ENCODE measurements at places on chromosomes 3 and 15.

DNA sequence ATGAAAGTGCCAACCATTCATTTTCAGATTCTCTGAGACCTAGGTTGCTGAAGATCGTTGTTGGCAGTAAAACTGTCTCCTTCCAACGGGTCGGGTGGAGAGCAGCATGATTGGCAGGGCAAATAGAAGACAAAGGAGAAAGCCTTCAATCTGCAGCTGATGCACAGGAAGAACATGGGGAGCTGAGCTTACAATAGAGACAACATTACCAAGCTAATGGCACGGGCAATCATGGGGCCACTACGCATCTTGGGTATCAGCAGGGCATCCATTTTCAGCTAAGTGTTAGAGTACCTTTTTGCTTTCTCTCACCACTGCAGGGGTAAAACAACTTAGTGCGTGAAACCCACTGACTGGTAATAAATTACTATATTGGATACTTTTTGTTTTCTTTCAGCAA lies 114.8 kb downstream of the WDR72 start:
- DNase-seq, result no peak

DNA sequence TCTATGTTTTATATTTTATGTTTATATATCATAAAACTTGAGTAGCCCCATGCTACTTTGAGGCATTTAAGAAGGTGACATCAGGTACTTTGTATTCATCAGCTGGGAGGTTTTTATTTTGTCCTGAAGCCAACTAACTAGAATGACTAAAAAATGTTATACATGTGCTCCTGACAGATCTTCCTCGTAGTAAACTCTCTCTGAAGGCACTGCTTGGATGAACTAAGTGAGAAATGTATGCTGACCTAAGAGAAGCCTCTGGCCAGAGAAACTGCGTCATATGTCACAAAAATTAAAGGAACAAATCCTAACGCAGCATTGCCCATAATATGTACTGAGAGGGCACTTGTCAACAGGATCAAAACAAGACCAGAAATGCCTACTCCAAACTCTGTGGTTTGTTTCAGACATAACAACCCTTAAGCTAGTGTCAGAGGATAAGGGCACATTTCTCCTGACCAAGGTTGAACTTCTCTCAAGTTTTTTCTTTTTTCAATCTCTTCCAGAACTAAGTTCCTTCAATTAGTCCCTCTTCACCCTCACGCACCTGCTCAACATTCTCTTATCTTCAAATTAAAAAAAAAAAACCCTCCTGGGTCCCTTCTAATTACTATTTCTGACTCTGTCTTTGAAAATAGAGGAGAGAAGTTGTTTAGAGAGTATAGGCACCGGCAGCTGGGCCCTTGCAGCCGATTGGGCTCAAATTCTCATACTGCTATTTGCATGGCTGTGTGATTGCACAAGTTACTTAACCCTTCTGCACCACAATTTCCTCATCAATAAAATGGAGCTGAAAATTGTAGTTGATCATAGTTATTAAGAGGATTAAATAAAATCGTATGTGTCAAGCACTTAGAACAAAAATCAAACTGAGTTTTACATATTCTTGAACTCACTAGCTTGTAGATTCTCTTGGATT lies 159.0 kb downstream of the FRMD5 start:
- DNase-seq, result no peak

DNA sequence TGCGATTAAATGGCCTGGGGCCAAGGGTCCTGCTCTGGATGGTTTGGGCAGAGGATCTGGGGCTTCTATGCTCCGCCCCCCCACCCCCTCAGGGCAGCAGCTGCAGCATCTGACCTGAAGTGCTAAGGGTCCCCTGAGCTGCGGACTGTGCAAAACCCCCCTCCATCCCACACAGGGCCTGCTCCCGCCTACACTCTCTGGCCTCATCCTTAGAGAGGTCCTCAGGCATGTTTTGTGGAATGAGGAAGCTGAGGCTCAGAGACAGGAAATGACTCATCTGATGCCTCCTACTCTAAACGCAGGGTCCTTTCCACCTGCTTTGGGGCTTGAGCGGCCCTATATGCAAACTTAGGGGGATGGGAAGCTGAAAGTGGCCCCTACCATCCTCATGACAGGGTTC lies 59.5 kb upstream of the CTSH start:
- DNase-seq, result no peak

GRCh38 chr15:78394981-78395616 lies 42.9 kb upstream of the IREB2 start:
- no peak for DNase-seq

DNA sequence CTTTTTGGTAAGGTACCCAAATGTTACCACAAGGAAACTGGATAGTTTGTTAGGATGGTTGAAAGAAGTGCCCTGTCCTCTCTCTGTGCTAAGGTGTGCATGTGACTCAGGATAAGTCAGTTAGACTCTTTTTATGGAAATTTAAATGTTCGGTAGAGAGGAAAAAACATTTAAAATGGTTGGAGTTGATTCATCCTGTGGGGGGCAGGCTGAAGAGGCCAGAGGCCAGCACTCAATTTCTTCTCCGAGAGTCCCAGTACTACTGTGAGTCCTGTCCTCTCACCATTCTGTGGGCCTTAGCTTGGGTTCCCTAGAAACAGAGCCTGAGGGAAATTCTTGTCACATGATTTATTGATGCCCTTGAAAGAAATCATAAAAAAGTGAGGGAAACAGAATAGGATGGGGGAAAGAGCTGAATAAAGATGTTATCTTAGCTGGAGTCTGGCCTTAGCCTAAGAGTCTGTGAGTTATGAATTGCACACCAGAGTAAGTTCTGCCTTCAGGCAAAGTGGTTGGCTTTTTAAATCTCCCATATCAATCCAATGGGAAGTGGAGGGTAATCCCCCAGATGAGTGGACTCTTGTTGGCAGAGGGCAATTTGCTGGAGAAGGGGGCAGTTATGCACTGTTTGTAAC lies 106.5 kb upstream of the GALNT15 start:
- no peak for DNase-seq

DNA sequence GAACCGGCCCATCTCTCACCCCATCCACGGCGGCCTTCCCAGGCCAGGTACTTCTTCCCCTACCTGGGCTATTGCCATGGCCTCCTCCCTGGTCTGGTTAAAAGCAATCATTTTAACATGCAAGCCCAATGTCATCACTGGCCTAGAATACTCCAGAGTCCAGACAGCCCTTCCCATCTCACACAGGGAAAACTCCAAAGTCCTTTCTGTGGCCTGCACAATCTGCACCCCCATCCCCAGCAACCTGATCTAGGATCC lies 45.8 kb upstream of the SLCO2A1 start:
- DNase-seq, result no peak

DNA sequence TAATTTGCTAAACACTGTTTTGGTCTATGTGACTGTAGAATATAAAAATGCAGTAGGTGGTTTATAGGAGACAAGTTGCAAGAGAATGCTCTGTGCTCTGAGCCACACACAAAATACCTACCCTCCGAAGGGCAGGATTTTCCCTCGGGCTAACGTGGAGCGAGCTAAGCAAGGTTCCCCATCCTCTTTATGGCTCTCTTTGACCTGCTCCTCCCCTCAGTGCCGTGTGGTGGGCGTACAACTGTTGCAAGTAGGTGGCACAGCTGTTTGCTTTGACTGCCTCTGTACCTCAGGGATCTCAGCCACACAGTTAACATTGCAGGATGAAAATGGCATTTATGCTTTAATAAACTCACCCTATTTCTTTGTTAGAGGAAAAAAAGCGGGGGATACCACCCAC lies 339.1 kb downstream of the SATB1 start:
- no peak for DNase-seq

- DNase-seq, result no peak
Observed at GRCh38 chr3:160400030-160400701, 716 bp downstream of the SMC4 start.

DNA sequence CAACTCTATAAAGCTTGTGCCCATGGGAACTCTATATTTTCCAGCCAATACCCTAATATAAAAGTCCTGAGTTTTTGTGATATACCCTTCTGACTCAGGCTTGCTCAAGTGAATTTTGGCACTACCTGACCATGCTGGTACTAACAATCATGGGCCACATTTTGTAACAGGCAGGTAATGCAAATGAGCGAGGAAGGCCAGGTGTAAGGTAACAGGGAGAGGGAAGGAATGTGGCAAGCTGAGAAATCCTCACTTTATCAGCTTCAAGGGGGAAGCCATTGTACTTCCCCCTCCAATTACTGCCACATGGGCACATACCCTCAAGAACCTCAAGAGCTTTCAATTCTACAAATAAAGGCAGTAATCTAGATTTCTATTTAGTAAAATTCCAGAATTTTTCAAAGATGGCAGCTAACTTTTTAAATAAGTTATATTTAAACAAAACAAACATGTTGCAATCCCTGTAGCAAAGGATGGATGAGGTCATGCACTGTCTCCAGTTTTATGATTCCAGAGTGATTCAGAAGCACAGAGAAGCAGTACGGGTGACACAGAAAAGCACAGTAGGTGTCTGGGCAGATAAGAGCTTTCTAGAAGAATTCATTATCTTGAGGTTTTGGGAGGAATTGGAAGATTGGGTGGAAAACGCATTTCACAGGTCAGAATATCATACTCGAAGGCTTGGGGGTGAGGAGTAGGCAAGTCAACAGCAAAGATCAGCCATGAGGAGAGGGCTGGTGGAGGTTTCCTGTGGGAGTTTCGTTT lies 87.6 kb downstream of the FOXP1 start:
- DNase-seq, result no peak

DNA sequence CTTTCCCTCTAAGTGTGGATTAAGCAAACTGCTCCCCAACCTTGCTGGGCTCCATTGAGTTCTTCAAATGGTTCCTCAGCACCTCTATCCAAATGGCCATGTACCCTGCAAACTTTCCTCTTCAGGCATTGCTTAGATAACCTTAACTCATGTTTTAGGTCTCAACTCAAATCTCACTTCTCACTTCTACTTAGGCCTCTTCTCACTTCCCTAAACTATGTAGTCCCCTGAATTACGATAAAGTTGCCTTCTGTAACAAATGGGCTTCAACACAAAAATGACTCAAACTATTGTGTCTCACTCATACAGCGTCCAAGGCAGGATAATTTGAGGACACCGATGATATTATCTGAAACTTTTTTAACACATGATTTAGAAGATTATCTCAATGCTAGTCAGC lies 62.4 kb upstream of the STAC start:
- no peak for DNase-seq

- no peak for DNase-seq
Observed at GRCh38 chr3:30141927-30142326, 464.5 kb upstream of the TGFBR2 start.

DNA sequence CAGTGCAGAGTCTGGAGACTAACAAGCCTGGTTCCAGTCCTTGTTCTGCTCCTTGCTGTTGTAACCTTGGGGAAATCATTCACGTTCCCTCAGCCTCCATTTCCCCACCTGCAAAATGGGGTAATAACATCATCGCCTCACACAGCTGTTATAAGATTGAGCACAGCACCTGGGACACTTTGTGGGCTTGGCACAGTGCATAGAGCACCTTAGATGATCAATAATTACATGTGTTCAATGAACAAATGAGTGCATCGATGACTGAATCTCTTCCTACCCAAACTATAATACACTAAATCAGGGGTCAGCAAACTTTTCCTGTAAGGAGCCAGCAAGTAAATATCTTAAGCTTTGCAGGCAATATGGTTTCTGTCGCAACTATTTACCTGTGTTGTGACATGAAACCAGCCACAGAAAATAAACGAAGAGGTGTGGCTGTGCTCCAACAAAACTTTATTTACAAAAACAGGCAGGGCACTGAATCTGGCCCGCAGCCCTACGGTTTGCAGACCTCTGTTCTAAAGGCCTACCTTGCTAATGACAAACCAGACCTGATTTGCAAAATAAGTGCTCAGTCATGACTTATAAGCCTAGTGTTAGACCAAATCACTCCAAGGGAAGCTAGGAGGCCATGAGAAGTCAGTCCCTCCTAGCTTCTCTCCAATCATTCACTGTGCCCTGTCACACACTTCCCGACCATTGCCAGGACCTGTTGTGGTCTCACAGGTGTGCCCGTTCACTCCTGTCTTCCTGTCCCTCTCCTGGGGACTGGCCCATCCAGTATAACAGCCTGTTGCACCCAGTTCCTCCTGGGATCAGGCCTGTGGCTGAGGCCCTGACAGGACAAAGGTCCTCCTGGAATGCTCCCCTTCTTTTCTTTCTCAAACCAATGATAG lies 149.4 kb upstream of the WNT5A start:
- DNase-seq, result no peak

All from stimulated activated CD4-positive, alpha-beta T cell treated with anti-CD3 and anti-CD28 coated beads, Interleukin-15, amount 100 ng/mL, for 1 hour (primary cell).